Neural cell (in vitro differentiated cells): ENCODE measurements at places on chromosomes 6 and 20. TPM values are rescaled to one million over a fixed set of nuclear protein-coding genes. Genes with fewer than 3 reads are reported as not detected.

The SNPH gene
- 25.6 and 29.4 TPM in 2 replicates for polyA plus RNA-seq

The PRPH2 gene
- not detected in 2 replicates for polyA plus RNA-seq

The PRDM13 gene
- not detected in 2 replicates for polyA plus RNA-seq

The MYT1 gene
- polyA plus RNA-seq, result 35.8 and 42.4 TPM in 2 replicates

The COL9A1 gene
- polyA plus RNA-seq, result 1.0 and 1.8 TPM in 2 replicates

The SIRPD gene
- polyA plus RNA-seq, result not detected in 2 replicates

The PHF1 gene
- 102 and 112 TPM in 2 replicates for polyA plus RNA-seq

The TRIM31 gene
- polyA plus RNA-seq, result not detected in 2 replicates

The TMEM14A gene
- 268 and 326 TPM in 2 replicates for polyA plus RNA-seq

The LY86 gene
- not detected in 2 replicates for polyA plus RNA-seq

The VSTM2L gene
- 21.5 and 22.1 TPM in 2 replicates for polyA plus RNA-seq

The MAS1 gene
- polyA plus RNA-seq, result not detected in 2 replicates

The PLA2G7 gene
- 0.35 TPM in 1 of 2 replicates, not detected in the other for polyA plus RNA-seq

The TGM3 gene
- polyA plus RNA-seq, result 0.10 and 0.24 TPM in 2 replicates

The SMLR1 gene
- not detected in 2 replicates for polyA plus RNA-seq

The SGK2 gene
- 0.81 and 5.8 TPM in 2 replicates for polyA plus RNA-seq

The METTL24 gene
- polyA plus RNA-seq, result not detected in 2 replicates

The RIPK1 gene
- polyA plus RNA-seq, result 8.5 and 10.4 TPM in 2 replicates

The GABBR1 gene
- 108 and 120 TPM in 2 replicates for polyA plus RNA-seq

The FAM162B gene
- not detected in 2 replicates for polyA plus RNA-seq

The CLVS2 gene
- 11.5 and 12.9 TPM in 2 replicates for polyA plus RNA-seq

The WFDC12 gene
- polyA plus RNA-seq, result not detected in 2 replicates

The UBD gene
- not detected in 2 replicates for polyA plus RNA-seq

The STAU1 gene
- polyA plus RNA-seq, result 43.1 and 43.3 TPM in 2 replicates

The CCN5 gene
- polyA plus RNA-seq, result not detected in 2 replicates

The MUC21 gene
- polyA plus RNA-seq, result not detected in 2 replicates

The SIRPA gene
- 6.7 and 8.0 TPM in 2 replicates for polyA plus RNA-seq

The C4B gene
- polyA plus RNA-seq, result 4.4 and 4.6 TPM in 2 replicates

The SLC22A7 gene
- polyA plus RNA-seq, result 2.3 and 2.4 TPM in 2 replicates
